ENCODE measurements at places on chromosomes 7 and 10.

DNA sequence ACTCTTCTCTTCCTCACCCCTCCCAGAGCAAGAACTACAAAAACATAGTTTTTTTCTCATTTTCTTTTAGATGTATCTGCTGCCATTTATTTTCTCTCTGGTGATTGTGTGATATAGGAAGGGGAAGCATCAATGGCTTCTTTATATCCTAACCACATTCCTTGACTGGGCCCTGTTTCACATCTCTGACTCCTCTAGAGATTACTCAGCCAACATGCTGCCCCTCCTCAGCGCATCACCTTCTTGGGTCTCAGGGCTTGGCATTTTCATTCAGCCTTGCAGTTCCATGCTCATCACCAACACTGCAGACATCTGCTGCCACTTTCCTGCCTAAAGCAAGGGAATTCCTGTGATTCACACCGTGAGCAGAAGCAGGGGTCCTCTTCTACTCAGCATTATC is 705.5 kb downstream of the AUTS2 start:
- DNase-seq: no peak

- peak; percentile 53 for DNase-seq
Measured at GRCh38 chr10:60662917-60663614, 115.2 kb upstream of the CDK1 start.

GRCh38 chr10:23419655-23420329 is 19.1 kb upstream of the OTUD1 start:
- DNase-seq: no peak

DNA sequence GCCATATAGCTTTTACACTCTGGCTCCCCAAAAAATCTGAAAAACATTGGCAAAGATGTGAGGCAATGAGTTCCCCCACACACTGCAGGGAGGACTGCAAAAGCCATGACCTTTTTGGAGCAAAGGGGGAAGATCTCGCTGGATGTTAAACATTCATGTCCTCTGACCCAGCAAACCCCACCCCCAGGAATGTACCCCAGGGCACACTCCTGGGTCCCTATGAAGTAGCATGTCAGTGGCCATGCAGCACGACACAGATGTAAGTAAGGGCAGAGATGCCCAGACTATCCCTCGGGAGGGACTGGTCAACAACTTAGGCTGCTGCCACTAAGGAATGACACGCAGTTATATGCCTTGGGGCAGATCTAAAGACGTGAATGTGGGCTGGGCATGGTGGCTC is 100.6 kb downstream of the DLG5 start:
- DNase-seq: no peak

GRCh38 chr7:138934861-138935260 is 46.3 kb downstream of the KIAA1549 start:
- DNase-seq: no peak

- no peak for DNase-seq
Measured at GRCh38 chr7:130181263-130181605, 24.0 kb downstream of the TMEM209 start.

GRCh38 chr10:85918371-85918770 is 448.2 kb downstream of the GRID1 start:
- DNase-seq: no peak

DNA sequence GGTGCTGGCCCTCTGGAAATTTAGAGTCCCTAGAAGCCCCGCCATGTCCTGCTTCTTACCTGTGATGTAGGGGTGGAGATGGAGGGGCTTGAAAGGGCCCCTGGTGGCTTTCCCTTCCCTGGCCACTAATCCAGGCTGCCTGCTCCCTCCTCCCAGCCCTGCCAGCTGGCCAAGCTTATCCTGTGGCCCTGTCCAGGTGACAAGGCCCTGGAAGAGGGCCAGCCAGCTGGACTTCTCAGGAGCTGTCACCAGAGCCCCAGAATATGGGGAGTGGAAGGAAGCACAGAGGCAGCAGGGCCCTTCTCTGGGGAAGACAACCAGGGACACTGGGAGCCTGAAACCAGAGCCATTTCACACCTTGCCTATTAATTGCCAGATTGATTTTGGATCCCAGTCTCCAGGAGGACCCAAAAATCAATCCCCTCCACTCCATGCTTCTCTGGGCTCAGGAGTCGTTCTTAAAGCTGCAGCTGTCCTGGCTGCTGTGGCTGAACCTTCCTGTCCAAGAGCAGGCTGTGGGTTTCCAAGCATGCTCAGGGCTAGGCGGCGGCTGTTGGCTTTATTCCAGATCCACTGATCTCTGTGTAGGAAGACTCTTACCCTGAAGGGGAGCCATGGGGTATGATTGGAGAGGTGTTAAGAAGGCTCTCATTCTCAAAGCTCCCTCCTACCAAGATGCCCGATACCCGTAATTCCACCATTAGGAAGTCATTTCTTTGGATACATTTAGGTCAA is 52.6 kb upstream of the PCBD1 start:
- no peak for DNase-seq

DNA sequence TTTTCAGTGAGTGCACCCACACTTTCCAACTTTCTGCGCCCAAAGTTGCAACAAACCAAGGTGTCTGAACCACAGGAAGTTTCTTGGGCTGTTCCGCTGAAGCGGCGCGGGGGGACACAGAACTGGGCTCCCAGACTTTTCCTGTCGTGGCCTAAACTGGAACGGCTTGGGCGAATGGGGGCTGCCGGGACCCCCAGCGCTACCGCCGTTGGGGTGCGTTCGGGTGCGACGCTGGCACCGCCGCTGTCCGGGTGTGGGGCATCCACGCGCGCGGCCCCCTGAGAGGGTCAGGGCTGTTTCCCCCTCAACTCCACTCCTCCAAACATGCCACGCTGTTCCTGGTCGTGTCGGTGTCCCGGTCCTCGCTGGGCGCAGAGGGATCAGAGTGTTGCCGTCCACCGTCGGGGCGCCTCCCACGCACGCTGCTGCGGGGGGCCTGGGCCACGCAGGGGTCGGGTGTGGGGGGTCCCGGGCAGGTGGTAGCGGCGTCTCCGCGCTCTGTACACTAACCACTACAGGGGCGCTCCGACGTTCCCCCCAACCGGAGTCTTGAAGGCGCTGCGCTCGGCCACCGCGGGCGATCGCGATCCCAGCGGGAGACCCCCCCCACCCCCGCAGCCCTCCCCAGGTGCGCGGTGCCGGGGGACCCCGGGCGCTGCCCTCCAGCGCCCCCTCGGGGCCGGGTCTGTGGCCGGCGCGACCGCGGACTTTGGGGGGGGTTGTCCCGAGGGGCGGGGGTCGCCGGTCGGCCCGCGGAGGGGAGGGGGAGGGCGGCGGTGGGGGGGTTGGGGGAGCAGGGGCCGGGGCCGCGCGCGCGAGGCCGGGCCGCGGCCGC is 2.2 kb upstream of the CUX1 start:
- peak; percentile 89 for DNase-seq

GRCh38 chr10:127338399-127339110 is 142.2 kb upstream of the INSYN2A start:
- no peak for DNase-seq

DNA sequence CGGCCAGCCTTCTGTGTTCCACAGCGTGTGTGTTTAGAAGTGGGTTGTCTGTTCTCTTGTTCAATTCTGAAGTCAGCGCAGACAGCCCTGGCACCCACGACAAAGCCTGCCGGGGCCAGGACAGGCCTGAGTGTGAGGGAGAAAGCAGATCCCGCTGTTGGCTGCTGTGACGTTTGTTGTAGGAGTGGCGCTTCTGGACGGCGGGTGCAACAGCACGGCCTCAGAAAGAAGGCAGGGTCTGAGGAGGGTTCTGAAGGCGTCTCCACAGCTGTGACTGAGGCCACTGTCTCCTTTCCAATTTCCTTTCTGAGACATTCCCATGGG is 76.2 kb downstream of the VIPR2 start:
- DNase-seq: peak; percentile 24

- no peak for DNase-seq
Measured at GRCh38 chr7:21543528-21544302, 876 bp downstream of the DNAH11 start.

- DNase-seq: no peak
Measured at GRCh38 chr7:4188651-4189050, 493.4 kb upstream of the FOXK1 start.

Measured in endodermal cell (in vitro differentiated cells).